Psoas muscle (tissue), 8 donors: ENCODE measurements at places on chromosomes 5 and 9.

DNA sequence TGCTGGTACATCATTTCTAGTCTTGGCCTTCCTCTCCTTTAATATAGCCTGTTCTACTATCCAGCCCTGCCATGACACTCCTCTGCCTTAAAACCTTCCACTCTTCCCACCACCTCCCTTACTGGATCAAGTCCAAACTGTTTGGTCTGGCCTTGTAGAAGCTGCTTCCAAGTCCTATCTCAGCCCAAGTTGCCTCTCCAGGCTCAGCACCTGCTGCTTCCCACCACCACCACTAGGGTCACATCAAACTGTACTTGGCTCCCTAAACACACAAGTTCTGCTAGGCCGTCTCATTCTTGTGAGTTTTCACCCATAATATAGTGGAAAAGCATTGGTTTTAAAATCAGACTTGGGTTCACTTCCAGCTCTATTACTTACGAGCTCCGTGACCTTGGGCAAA lies 1.4 kb downstream of the NDUFA8 start:
- no peaks in the 10 kb centered on the region for H3K27me3 ChIP-seq
- no peak overlapping the region for H3K27ac ChIP-seq
- peaks cover 41% of the 10 kb centered on the region for H3K4me1 ChIP-seq
- H3K4me3 ChIP-seq: peak overlapping the region; percentile 90
- no peak for DNase-seq

DNA sequence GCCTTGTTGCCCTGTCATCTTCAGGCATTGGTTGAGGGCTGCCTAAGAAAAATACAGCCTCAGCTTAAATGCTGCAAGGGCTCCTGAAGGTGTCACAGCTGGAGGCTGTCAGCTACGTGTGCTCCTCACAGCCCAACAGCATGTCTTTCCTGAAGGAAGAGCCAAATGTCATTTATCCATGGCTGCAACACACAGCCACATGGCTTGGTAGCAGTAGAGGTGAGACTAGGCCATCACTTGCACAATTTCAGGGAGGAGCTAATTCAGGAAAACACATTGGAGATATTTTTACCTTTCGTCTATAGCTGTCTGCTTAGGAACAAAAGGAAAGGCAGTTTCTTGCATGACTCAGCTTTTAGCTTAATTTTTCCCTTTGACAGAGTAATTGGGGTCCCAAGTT lies 260.7 kb downstream of the SYK start:
- H3K4me3 ChIP-seq: no peak overlapping the region
- peaks cover 32% of the 10 kb centered on the region for H3K4me1 ChIP-seq
- no peak for DNase-seq
- H3K27me3 ChIP-seq: no peaks in the 10 kb centered on the region

GRCh38 chr5:73365301-73365853 lies 83.2 kb downstream of the FOXD1 start:
- DNase-seq: no peak
- H3K27me3 ChIP-seq: peaks cover 12% of the 10 kb centered on the region
- H3K4me3 ChIP-seq: no peak overlapping the region
- no peaks in the 10 kb centered on the region for H3K36me3 ChIP-seq
- H3K4me1 ChIP-seq: no peaks in the 10 kb centered on the region

DNA sequence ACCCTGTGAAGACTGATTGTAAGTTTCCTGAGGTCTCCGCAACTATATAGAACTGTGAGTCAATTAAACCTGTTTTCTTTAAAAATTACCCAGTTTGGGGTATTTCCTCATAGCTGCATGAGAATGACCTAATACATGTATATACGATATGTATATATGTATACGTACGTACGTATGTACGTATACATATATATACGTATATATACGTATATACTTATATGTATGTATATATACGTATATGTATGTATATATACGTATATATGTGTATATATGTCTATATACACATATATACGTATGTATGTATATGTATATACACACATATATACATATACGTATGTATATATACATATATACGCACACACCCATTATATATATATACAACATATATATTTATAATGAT lies 1153.0 kb upstream of the CDH18 start:
- H3K36me3 ChIP-seq: no peaks in the 10 kb centered on the region
- no peaks in the 10 kb centered on the region for H3K27me3 ChIP-seq
- no peak for DNase-seq

GRCh38 chr5:5231576-5231975 lies 91.4 kb downstream of the ADAMTS16 start:
- no peak overlapping the region for H3K4me3 ChIP-seq
- H3K4me1 ChIP-seq: peaks cover 4% of the 10 kb centered on the region
- H3K27ac ChIP-seq: no peak overlapping the region

- H3K4me3 ChIP-seq: no peak overlapping the region
- H3K27ac ChIP-seq: no peak overlapping the region
- DNase-seq: no peak
- no peaks in the 10 kb centered on the region for H3K4me1 ChIP-seq
These were observed 230.4 kb downstream of the DOCK8 start for GRCh38 chr9:445033-445432.

DNA sequence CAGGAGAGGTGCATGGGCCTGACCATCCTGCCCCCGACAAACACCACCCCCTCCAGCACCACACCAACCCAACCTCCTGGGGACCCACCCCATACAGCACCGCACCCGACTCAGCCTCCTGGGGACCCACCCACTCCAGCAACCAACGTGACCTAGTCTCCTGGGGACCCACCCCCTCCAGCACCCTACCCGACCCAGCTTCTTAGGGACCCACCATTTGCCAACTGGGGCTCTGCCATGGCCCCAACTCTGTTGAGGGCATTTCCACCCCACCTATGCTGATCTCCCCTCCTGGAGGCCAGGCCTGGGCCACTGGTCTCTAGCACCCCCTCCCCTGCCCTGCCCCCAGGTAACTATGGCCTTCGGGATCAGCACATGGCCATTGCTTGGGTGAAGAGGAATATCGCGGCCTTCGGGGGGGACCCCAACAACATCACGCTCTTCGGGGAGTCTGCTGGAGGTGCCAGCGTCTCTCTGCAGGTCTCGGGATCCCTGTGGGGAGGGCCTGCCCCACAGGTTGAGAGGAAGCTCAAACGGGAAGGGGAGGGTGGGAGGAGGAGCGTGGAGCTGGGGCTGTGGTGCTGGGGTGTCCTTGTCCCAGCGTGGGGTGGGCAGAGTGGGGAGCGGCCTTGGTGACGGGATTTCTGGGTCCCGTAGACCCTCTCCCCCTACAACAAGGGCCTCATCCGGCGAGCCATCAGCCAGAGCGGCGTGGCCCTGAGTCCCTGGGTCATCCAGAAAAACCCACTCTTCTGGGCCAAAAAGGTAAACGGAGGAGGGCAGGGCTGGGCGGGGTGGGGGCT lies 4.6 kb downstream of the CEL start:
- no peaks in the 10 kb centered on the region for H3K4me1 ChIP-seq
- no peaks in the 10 kb centered on the region for H3K27me3 ChIP-seq
- H3K4me3 ChIP-seq: no peak overlapping the region
- H3K36me3 ChIP-seq: no peaks in the 10 kb centered on the region
- H3K27ac ChIP-seq: no peak overlapping the region
- no peak for DNase-seq

DNA sequence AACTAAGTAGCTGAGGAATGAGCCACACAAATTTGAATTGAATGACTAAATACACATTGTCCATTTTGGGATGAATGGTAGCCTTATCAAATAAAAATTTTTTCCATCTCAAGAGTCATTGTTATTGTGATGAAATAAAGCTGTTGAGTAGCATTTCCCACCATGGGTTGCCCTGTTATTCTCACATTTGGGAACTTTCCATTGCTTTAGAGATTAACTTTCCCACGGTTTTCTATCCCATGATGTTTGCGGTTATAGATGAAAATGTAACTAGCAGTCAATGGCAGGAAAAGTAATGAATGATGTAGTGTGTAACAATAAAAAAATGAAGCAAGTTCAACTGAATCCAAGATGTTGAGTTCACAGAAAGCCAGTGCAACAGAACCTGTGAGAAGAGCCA lies 59.9 kb upstream of the PLPP1 start:
- H3K27ac ChIP-seq: no peak overlapping the region
- H3K4me1 ChIP-seq: peaks cover 10% of the 10 kb centered on the region
- DNase-seq: no peak
- no peak overlapping the region for H3K4me3 ChIP-seq

- no peaks in the 10 kb centered on the region for H3K36me3 ChIP-seq
- no peak overlapping the region for H3K4me3 ChIP-seq
- H3K27ac ChIP-seq: no peak overlapping the region
- H3K27me3 ChIP-seq: no peaks in the 10 kb centered on the region
- peaks cover 8% of the 10 kb centered on the region for H3K4me1 ChIP-seq
These were observed 29.8 kb downstream of the PHF2 start for GRCh38 chr9:93606187-93606586.

GRCh38 chr5:75044406-75044805 lies 8.0 kb downstream of the GCNT4 start:
- no peak overlapping the region for H3K4me3 ChIP-seq
- DNase-seq: no peak
- H3K36me3 ChIP-seq: peaks cover 17% of the 10 kb centered on the region

DNA sequence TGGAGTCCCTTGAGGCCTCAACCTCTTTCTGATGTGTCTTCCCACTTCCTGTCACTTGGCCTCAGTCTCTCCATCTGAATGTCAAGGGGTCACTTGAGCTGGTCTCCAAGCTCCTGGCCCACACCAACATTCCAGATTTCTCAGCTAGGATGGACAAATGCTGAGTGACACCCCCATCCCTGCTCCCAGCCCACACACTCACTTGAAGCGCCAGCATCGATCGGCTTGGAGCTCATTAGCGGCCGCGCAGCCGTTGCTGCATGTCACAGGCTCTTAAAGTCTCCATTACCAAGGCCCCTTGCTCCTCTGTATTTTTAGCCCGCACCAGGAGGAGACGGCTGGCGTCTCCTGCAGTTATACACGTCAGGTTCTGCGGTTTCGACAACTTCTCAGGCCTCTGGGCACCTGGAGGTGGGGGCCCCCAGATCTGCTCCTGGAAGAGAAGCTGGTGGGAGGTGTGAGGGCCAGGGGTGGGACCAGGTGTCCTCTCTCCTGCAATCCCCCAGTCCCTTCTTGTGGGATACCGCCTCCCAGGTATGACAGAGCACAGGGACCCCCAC lies 33.4 kb upstream of the ARAP3 start:
- H3K27me3 ChIP-seq: no peaks in the 10 kb centered on the region
- no peak overlapping the region for H3K27ac ChIP-seq
- H3K4me3 ChIP-seq: no peak overlapping the region
- DNase-seq: no peak
- H3K36me3 ChIP-seq: no peaks in the 10 kb centered on the region

GRCh38 chr9:121281614-121282276 lies 13.8 kb downstream of the GSN start:
- peak overlapping the region; percentile 96 for H3K27ac ChIP-seq
- H3K36me3 ChIP-seq: no peaks in the 10 kb centered on the region
- DNase-seq: peak; percentile 87
- H3K4me1 ChIP-seq: peaks cover 80% of the 10 kb centered on the region
- no peaks in the 10 kb centered on the region for H3K27me3 ChIP-seq
- H3K4me3 ChIP-seq: no peak overlapping the region

- no peak for DNase-seq
- no peak overlapping the region for H3K27ac ChIP-seq
- H3K27me3 ChIP-seq: no peaks in the 10 kb centered on the region
- H3K4me3 ChIP-seq: no peak overlapping the region
These were observed 113.0 kb downstream of the BASP1 start for GRCh38 chr5:17330386-17330785.

GRCh38 chr9:137396227-137396626 lies 26.7 kb downstream of the EXD3 start:
- DNase-seq: peak; percentile 29
- no peak overlapping the region for H3K27ac ChIP-seq
- H3K4me3 ChIP-seq: no peak overlapping the region
- H3K4me1 ChIP-seq: peaks cover under 1% of the 10 kb centered on the region
- no peaks in the 10 kb centered on the region for H3K36me3 ChIP-seq

DNA sequence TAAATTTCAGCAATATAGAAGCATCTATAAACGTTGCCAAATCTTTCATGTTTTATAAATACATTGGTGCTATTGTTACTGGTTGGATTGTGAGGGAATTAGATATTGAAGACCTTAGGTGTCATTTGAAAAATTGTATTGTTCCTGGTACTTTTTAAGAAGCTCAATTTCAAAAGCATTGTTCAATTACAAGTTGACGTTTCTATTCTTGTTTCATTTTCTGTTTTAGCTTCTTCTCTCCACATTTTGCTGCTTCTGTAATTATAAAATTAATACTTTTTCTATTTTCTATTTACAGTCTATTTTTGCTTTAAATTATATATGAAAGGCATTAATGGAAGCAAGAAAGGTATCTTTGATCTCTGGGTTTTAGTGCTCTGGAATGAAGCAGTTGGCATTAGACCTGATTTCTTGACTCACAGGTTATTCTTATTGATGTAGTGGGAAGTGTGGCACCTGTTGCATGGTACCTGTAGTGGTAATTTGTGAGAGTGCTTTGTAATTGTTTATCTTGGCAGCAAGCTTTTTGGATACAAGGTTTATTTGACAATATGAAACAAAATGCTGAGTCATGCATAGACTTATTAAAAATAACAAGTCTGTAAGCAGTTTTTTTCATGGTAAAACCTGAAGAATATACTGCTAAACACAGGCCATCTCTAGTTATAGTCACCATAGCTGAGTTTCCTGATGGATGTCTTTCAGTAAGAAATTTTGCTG lies 13.2 kb downstream of the MACIR start:
- H3K4me3 ChIP-seq: no peak overlapping the region
- no peaks in the 10 kb centered on the region for H3K27me3 ChIP-seq
- H3K36me3 ChIP-seq: peaks cover 4% of the 10 kb centered on the region
- H3K4me1 ChIP-seq: peaks cover 29% of the 10 kb centered on the region
- no peak overlapping the region for H3K27ac ChIP-seq

GRCh38 chr5:103442750-103443149 lies 119.8 kb downstream of the NUDT12 start:
- no peak for DNase-seq
- H3K4me3 ChIP-seq: no peak overlapping the region
- H3K36me3 ChIP-seq: no peaks in the 10 kb centered on the region

DNA sequence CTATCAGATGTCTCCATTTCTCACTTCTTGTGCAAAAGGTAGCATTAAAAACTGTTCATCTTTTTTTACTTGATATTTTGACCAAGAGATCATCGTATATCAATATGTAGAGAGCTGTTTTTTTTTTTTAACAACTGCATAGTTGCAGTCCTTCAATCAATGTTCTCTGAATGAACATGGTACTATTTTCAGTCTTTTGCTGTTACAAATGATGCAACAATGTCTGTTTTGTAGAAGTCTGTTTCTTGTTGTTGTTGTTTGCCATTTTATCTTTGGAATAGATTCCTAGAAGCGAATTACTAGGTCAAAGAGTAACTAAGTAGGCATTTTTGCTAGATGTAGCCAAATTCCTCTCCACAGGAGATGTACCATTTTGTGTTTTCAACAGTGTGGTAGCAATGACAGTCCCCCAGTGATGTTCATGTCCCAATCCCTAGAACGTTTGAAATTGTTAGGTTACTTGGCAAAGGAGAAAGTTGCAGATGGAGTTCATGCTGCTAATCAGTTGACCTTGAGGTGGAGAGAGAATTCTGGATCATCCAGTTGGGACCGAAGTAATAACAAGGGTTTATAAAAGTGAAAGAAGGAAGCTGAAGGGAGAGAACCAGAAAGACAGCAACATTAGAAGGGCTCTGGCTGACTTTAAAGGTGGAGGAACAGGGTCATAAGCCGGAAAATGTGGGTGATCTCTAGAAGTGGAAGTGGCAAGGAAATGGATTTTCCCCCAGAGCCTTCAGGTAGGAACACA lies 6.3 kb downstream of the MTREX start:
- no peak overlapping the region for H3K4me3 ChIP-seq
- no peak overlapping the region for H3K27ac ChIP-seq
- H3K27me3 ChIP-seq: no peaks in the 10 kb centered on the region
- peaks cover 32% of the 10 kb centered on the region for H3K4me1 ChIP-seq
- H3K36me3 ChIP-seq: no peaks in the 10 kb centered on the region
- no peak for DNase-seq

- peaks cover 15% of the 10 kb centered on the region for H3K4me1 ChIP-seq
- H3K36me3 ChIP-seq: no peaks in the 10 kb centered on the region
- H3K4me3 ChIP-seq: no peak overlapping the region
- no peak overlapping the region for H3K27ac ChIP-seq
- DNase-seq: no peak
These were observed 314.7 kb downstream of the TLE1 start for GRCh38 chr9:81374459-81375186.
